Fibroblast of villous mesenchyme (primary cell): ENCODE measurements at places on chromosomes 12 and 14. TPM values are rescaled to one million over a fixed set of nuclear protein-coding genes. Genes with fewer than 3 reads are reported as not detected.

Gene NTF3
- 2.2 and 7.4 TPM in 2 replicates for total RNA-seq

Gene PARPBP
- total RNA-seq, result 8.7 and 13.0 TPM in 2 replicates

Gene ASB2
- total RNA-seq, result 0.86 and 1.9 TPM in 2 replicates

Gene SDSL
- 3.5 and 5.2 TPM in 2 replicates for total RNA-seq

Gene PIWIL1
- total RNA-seq, result not detected in 2 replicates

DNA sequence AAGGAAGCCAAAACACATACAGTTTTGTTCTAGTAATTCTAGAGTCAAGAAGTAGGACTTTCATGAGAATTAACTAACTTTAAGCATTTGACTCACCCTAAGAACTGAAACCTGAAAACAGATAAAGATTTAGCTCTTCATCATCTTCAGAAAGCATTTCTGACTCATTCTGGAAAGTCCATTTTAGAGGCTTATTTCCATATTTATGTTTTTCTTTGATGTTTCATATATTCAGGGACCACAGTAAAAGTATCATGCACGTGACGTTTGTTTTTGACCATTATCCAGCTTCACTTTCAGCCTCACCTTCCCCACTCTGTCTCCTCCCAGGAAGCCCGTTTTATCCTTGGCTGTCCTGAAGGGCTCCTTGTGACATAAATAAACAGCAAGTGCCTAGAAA, 79.2 kb downstream of the MDGA2 start:
- no peak for DNase-seq

DNA sequence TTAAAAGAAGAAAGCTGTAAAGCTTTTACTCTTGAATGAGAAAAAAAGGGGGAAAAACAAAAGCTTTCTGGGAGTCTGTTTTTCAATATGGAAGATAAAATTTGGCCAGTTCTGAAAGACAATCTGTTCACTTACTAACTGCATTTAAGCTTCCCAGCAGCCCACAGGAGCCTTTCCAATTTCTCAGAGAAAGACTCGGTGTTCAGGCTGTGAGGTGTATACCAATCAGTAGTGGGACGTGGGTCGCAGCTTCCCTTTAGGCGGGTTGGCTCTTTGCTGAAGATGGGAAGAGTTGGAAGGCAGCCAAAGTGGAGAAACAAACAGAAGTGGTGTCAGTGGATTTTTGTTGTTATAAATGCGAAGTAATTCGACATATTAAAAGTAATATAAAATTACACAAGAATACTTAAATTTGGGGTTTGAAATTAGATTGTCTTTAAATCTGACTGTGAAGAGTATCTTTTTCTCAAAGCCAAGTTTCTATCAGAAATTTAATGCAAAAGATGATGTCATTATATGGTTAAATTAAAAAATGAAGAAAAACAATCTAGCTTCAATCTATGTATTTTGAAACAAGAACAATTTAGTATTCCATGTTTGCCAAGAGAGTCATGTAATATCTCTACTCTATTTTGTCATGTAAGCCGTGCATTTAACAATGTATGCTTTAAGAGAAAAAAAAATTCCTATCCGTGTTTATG, 590.2 kb upstream of the ATXN7L3B start:
- no peak for DNase-seq
